ENCODE measurements at places on chromosomes 7 and 10.

GRCh38 chr10:20391629-20392028 is 505.5 kb downstream of the NEBL start:
- no peak for DNase-seq

GRCh38 chr7:21763818-21764217 is 181.9 kb downstream of the CDCA7L start:
- DNase-seq: no peak

GRCh38 chr10:95466436-95466835 is 94.7 kb downstream of the SORBS1 start:
- no peak for DNase-seq

DNA sequence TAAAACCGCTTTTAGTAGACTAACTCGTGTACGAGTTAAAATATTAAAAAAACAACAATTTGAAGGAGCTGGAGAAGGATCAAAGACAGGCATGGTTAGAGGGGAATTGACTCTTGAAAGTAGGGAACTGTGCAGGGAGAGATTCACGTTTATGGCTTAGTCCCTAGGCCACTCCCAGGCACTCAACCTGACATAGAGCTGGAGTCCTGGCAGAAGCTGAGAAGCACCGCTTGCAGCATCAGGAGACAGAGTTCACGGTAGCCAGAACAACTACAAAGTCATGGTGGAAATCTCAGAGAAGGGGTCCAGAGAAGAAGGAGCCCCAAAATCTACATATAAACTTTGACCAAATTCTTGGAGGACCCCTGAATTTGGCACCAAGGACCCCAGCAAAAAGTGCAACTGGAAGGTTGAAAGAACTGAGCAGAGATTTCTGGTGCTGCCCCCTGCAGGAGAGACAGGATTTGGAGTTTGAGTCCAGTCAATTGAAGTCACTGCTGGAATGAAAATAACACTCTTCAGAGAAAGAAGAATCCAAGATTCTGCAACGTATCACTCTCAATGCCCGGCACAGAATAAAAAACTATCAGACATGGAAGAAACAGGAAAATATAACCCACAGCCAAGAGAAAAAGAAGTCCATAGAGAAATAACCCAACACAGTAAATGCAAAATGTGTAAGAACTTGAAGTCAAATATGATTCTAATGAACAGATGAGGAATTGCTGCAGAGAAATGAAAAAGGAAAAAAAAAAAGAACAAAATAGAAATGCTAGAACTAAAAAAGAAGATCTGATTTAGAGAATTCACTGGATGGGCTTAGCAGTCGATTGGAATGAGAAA is 493.3 kb upstream of the PODXL start:
- DNase-seq: peak; percentile 26

GRCh38 chr7:9937944-9938631 is 1035.6 kb upstream of the PHF14 start:
- DNase-seq: no peak

DNA sequence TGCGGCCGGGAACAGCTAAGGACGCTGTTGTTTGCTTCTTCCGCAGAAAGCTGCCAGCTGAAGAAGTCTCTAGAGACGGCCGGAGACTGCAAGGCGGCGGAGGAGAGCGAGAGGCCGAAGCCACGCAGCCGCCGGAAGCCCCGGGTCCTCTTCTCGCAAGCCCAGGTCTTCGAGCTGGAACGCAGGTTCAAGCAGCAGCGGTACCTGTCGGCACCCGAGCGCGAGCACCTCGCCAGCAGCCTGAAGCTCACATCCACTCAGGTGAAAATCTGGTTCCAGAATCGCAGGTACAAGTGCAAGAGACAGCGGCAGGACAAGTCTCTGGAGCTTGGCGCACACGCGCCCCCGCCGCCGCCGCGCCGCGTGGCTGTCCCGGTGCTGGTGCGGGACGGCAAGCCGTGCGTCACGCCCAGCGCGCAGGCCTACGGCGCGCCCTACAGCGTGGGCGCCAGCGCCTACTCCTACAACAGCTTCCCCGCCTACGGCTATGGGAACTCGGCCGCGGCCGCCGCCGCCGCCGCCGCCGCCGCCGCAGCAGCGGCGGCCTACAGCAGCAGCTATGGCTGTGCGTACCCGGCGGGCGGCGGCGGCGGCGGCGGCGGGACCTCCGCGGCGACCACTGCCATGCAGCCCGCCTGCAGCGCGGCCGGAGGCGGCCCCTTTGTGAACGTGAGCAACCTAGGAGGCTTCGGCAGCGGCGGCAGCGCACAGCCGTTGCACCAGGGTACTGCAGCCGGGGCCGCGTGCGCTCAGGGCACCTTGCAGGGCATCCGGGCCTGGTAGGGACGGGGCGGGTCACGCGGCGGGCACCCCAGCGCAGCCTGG is 2.4 kb downstream of the NKX2-3 start:
- DNase-seq: no peak

DNA sequence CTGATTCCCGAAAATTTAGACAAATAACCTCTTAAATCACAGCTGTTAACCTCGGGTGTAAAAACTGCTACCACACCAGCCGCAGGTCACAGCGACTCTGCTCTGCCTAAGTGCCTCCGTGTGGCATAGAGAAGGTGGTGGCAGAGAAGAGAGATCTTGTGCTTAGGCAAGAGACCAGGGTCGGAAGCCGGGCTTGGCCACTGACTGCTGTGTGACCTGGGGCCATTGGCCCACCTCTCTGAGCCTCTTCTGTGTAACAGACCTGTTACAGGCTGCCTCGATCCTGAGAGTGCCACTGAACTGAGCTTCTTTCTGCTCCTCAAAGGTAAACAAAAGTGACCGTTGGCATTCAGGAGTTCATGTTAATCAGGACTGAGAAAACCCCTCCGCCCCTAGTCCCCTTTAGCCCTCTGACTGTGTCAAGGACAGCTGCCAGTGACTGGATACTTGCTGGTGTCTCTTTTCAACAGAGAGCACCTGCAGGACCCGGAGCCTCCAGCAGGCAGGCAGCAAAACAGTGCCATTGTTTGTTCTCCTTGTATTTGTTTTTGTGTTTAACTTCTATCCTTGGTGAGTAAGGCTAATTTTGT is 36.5 kb downstream of the ZMIZ1 start:
- DNase-seq: no peak

DNA sequence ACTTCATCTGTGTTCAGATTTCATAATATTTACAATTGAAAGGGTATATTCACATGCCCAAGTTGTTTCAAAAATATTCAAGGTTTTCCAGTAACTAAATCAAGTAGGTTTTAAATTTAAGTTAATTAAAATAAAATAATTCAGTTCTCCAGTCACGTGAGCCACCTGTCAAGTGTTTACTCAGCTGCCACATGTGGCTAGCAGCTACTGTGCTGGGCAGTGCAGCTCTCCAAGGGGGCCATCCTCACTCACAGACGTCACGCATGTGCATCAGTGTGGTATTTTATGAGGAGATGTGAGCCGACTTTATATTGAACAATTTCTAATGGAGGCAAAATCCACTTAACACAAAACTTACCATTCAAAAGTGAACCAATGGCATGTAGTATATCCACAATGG is 69.7 kb upstream of the CAMK2B start:
- DNase-seq: no peak

DNA sequence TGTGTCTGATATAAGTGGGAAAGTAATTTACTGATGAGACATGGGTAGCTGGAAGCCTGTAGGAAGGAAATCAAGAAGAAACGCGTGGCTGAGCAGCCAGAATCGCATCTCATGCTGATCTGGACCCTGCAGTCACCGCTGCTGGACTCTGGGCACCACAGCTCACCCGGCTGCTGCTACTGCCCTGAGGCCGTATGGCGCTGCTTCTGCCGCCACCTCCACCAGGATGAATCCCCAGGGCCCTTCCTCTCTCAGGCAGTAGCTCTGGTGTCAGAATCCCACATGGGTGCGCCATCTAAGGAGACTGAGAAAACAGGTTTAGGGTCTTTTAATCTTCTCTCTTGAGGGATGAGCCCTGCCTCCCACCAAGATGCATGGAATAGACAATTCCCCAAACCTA is 70.3 kb upstream of the AGK start:
- no peak for DNase-seq

DNA sequence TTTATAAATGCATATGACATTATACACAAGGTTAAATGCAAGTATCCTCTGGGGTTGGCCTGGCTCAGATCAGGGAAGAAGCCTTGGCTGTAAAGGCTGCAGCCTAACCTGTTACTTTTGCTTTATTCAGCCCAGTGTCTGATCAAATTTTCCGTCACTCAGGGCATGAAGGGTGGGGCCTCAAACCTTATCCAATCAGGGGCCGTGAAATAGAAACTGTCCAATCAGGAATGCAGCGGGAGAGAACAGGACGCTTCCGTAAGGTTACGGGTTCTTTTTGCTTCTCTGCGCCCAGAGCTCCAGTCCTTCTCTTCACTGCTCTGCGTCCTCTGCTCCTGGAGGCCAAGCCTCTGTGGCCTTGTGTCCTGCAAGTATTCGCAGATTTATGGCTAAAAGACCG is at the start of gene ZNF716:
ZNF716 (plus strand) TSS at position 274 of the 400 bp plus-strand sequence; CDS start at position 386, 112 bp downstream.
- no peak for DNase-seq

DNA sequence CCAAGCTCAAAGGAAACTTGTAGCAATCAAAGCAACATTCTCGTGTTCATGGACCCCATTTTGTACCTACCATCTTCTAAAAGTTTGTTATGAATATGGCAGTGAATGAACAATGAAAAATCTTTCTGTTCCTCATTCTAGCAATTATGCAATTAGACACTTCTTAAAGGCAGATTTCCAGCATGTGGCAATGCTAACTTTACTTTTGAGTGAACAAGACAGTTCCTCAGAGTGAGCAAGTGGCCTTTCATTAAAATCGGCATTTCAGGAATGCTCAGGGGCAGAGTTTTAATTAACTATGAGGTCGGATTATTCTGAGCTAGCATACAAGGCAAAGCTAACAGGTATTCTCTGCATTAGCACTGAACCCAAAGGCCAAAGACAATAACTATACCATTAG is 48.4 kb upstream of the NFE2L3 start:
- DNase-seq: no peak

- DNase-seq: no peak
These were observed 208.8 kb downstream of the HIBADH start for GRCh38 chr7:27453702-27454405.

GRCh38 chr7:128735436-128735835 is 3.7 kb upstream of the CALU start:
- no peak for DNase-seq

- no peak for DNase-seq
These were observed 102.2 kb downstream of the GRM8 start for GRCh38 chr7:127150543-127150942.

DNA sequence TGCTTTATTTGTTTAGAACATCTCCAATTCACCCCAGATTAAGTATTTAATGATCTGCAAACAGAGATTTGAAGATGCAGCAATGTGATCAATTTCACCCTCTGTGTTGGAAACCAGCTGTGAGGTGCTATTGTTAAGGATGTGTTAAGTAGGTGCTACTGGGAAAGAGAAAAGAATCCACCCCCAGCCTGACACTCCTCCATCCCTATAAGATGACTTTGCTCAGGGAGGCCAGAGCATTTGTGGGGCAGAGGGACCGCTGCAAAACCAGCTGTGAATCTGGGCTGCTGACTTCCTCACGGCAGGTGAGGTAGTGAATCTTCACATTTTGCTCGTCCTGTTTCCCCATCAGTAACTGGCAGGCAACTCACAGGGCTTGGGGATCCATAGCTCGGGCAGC is 297.5 kb downstream of the GFRA1 start:
- no peak for DNase-seq

GRCh38 chr7:727104-727805 is at the start of gene PRKAR1B:
Gene PRKAR1B (minus strand): TSS chr7:727281. CDS start chr7:711505, 15,776 bp downstream.
- peak; percentile 64 for DNase-seq

DNA sequence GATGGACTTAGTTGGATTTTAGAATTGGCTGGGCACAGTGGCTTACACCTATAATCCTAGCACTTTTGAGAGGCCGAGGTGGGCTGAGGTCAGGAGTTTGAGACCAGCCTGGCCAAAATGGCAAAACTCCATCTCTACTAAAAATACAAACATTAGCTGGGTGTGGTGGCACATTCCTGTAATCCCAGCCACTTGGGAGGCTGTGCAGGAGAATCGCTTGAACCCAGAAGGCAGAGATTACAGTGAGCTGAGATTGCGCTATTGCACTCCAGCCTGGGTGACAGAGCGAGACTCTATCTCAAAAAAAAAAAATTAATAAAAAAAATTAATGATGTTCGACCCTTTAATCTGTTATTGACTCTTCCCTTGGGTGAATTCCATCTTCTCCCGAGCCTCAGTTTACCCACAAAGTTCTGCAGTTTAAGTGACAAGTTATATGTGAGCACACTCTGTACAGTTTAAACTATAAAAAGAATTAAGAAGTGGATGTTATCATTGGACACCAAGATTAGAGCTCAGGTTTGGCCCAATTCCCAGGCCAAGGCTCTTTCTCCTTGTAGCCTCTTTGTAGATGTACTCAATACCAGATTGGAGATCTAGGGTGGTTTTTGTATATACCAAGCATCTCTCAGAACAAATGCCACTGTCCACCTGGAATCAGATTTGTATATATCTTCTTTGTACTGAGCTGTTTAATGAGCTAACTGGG is 15.0 kb downstream of the KAT6B start:
- DNase-seq: no peak

- no peak for DNase-seq
These were observed 287.3 kb downstream of the FZD1 start for GRCh38 chr7:91551377-91552175.

DNA sequence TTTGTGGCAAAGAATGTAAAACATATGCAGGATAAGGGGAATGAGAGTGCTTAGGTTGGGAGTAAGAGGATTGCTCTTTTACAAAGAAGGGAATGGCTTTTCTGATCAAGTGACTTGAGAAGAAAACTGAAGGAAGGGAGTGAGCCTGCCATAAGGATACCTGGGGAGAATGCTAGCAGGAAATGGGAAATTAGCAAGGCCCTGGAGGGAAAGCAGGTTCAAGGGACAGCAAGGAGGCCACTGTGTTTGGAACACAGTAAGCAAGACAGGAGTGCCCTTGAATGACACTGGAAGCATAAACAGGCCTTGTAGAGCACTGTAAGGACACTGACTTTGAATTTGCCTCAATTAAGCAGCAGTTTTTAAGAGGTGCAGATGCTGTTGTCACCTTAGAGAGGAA is 1069.9 kb downstream of the DNAJB9 start:
- DNase-seq: no peak

- no peak for DNase-seq
These were observed 13.0 kb upstream of the AKR1E2 start for GRCh38 chr10:4813023-4813422.

DNA sequence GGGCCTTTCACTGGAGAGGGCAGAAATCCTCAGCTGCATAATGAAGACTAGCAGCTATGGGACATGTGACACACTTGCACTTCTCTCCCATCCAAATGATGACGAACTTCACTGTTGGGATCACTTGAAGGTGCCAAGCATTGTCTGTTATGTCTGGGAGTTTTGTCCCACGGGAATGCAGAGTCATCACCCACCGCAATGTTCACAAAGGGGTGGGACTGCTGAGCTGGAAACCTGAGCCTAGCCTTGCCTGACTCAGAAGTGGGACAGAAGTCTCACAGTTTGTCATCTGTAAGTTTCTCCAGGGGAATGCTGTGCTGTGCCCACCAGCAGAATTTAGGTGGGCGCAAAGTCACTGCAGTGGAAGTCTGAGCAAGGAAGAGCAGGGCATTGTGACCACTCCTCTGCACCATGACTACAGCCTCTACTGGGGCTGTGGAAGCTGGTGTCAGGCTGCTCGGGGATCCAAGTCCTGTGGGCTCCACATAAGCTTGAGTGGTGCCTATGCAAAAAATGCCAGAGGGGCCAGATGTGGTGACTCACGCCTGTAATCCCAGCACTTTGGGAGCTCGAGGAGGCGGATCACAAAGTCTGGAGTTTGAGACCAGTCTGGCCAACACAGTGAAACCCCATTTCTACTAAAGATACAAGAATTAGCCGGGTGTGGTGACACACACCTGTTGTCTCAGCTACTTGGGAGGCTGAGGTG is 472.0 kb upstream of the CNTNAP2 start:
- DNase-seq: no peak

GRCh38 chr10:71239131-71239915 is 27.0 kb downstream of the UNC5B start:
- DNase-seq: no peak
